ENCODE measurements at places on chromosomes 16 and 17.

DNA sequence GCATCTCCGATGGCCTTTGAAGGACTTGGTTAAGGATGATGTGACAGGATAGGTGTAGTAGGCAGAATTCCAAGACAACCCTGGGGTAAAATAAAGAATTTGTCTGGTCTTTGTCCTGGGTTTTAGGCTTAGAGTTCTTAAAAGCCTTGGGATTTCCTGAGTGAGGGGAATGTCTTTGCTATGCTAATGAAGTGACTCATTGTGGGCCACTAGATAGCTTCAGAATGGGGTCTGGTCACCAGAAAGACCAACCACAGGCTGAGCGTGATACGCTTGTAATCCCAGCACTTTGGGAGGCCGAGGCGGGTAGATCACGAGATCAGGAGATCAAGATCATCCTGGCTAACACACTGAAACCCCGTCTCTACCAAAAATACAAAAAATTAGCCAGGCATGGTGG is 182.8 kb upstream of the TOX3 start:
- DNase-seq, result no peak

DNA sequence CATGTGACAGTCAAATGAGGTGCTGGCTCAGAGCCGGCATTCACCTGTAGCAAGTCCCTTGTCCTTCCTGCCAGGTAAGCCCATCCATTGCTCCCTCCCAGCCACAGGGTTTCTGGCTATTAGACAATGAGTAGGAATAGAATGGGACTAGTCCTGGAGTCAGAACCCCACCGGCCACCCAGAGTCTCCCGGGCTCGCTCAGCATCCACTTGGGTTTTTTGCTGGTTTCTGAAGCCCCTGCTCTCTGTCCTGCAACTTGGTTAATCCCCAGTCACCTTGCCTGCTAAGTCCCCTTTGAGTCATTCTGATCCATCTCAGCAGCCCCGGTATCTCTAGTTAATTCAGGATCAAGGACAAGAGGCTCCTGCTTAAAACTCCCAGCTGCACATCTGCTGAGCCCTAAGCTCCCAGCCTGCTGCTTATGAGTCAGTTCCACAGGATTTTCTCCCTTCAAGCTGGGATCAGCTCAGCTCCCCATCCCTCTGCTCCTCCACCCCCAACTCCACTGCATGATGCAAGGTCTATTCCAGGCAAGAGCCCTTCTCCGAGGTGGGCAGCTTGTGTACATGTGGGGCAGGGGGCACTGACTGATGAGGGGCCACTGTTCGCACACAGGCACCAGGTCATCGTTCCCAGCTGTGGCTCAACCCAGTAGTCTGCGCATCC is 19.9 kb upstream of the MRPS23 start:
- no peak for DNase-seq

DNA sequence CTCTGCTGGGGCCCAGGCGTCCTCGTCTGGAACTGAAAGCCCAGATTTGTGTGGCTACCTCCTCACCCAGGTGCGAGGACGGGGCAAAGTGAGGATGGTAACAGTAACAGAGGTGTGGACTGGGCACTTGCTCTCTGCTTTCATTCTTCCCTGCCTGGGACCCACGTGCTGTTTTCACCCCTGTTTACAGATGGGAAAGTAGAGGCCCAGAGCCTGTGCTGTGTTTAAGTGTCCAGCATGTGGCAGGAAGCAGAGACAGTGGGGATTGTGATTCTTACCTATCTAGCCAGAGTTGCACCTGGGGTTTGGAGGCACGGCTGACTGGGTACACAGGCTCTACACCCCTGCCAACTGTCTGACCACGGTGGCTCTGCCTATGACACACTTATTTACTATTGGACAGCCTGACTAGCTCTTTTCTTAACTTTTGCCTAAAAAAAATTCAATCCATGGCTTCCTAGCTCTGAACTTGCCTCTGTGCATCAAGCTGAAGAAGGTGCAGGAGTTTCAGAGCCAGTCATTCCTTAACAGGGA is 155.4 kb downstream of the CLEC16A start:
- no peak for DNase-seq

DNA sequence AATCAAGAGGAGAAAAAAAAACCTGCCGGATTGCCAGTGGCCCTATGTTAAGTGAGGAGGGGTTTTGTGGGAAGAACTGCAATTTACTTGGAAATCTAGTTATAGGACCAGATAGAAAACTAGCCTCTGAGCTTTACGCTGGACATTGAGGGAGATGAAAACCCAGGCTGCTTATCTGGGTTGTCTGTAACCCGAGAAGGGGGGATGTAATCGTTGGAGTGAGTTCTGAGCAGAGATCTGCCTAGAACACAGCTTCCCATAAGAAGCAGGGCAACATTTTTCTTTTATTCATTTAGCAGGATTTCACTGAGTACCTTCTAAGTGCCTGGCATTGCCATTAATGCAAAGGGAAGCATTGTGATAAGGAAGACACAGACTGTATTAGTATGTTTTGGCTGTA is 70.6 kb downstream of the KATNIP start:
- DNase-seq, result no peak

GRCh38 chr17:44971776-44972483 is 3.8 kb upstream of the C1QL1 start:
- DNase-seq, result no peak

DNA sequence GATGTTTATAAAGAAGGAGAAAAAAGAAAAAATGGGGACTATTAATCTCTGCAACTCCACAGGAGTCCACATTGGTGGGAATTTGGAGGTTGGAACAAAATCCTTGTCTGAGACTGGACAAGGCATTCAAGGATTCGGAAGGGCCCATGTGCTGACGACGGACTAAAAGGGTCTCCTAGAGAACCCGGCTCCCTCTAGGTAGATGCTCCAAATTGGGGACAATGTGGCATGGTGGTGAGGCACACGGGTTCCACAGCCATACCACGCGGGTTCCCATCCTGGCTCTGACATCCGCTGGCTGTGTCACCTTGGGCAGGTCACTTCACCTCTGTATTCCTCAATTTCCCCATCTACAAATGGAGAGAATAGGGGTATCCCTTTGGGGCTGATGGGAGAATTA is 227.4 kb downstream of the C16orf78 start:
- DNase-seq, result no peak

- no peak for DNase-seq
Measured at GRCh38 chr17:51739245-51739886, 419.1 kb downstream of the CA10 start.

- no peak for DNase-seq
Measured at GRCh38 chr17:42676424-42677011, at the start of gene PLEKHH3. PLEKHH3 (minus strand) TSS chr17:42676994; CDS start chr17:42676563, 431 bp downstream.

- DNase-seq, result no peak
Measured at GRCh38 chr17:43667506-43667905, 5.8 kb upstream of the MEOX1 start.
